ENCODE measurements at places on chromosomes 12 and 14.

GRCh38 chr14:22542360-22542759 lies 46.7 kb downstream of the DAD1 start:
- no peak for DNase-seq

GRCh38 chr12:44317651-44318126 lies 481.8 kb downstream of the TMEM117 start:
- DNase-seq: no peak

DNA sequence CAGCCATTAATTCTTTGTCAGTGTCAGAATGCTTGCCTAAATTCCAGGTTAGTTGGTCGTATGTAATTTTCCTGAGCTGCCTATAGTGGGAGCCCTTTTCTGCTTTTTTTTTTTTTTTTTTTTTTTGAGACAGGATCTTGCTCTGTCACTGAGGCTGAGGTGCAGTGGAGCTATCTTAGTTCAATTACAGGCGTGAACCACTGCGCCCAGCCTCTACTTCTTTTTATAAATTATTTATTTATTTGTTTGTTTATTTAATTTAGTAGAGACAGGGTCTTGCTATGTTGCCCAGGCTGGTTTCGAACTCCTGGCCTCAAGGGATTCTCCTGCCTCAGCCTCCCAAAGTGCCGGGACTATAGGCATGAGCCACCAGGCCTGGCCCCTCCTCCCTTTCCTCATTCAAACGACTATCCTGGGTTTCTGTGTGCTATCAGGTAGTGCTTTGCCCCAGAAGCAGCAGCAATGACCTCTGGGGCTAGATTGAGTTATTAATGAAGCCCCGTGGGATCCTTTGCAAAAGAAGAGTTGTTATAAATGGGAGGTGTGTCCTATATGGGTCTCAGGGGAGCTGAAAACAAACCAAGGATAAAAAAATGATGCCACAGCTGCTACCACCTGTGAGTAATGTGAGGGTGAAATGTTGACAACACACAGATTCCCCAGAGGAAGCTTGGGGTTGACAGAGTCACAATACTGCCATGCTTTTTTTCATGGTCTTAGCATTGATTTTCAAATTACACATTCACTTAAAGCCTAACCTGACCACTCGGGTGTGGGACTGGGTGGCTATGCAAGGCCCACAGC lies 34.6 kb upstream of the NFKBIA start:
- no peak for DNase-seq

DNA sequence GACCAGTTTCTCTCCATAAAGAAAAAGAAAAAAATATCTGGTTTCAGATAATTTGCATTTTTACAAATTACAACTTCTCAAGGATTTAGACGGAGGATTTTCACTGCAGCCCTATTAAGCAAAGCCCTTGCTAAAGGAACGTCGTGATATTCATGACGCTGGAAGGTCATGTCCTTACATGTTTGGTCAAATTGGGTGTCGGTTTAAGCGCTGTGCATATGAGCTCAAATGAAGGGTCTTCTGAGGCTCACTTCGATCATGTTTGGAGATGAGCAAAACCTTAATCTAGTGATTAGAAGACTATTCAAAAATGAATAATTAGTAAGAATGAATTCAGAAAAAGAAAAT lies 67.3 kb upstream of the USP15 start:
- no peak for DNase-seq

GRCh38 chr12:5503774-5504173 lies 71.9 kb downstream of the NTF3 start:
- DNase-seq: no peak

- no peak for DNase-seq
These were observed 303.5 kb upstream of the NPAS3 start for GRCh38 chr14:32635061-32635719.

DNA sequence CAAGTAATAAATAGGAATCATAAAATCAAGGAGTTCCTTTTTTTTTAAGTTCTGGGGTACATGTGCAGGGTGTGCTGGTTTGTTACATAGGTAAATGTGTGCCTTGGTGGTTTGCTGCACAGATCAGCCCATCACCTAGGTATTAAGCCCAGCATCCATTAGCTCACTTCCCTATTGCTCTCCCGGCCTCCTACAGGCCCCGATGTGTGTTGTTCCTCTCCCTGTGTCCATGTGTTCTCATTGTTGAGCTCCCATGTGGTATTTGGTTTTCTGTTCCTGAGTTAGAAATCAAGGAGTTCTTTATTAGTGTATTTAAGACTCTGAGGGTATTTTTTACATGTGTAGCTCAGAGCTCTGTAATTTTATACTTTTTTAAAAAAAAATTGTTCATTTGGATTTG lies 86.0 kb downstream of the SCFD1 start:
- DNase-seq: no peak

DNA sequence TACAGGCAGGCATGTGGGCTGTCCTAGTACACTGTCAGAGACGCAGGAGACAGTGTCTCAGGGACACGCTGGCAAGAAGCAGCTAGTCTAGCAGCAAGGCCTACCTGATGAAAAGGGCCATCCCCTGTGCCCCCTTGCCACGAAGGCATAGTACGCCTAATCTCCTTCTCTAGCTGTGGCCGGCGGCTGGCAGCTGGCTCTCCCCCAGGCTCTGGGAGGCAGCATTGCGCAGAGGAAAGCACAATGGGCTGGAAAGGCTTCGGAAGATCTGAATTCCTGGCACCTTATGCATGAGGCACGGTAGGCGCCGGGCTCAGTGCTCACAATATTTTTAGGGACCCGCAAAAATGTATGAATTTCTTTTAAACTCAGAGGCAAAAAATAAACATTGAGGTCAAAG lies 16.0 kb upstream of the PLEKHH1 start:
- DNase-seq: no peak

- no peak for DNase-seq
These were observed 1006.9 kb downstream of the VRK1 start for GRCh38 chr14:97804056-97804455.

- no peak for DNase-seq
These were observed 106.6 kb upstream of the NOS1 start for GRCh38 chr12:117468016-117468415.

All from activated CD4-positive, alpha-beta T cell treated with anti-CD3 and anti-CD28 coated beads, Interleukin-2, amount 50 U/mL, for 1 hour (primary cell).